ENCODE measurements at places on chromosomes 12 and 14. TPM values are rescaled to one million over a fixed set of nuclear protein-coding genes. Genes with fewer than 3 reads are reported as not detected.
A peak's percentile ranks its signal among the peaks of the same experiment; 100 is the strongest.

Gene POLE2
- 41.3 TPM for total RNA-seq

Gene CLEC7A
- total RNA-seq, result not detected

Gene SLCO1A2
- not detected for total RNA-seq

Gene ARHGAP9
- total RNA-seq, result 88.4 TPM

- DNase-seq, result no peak
Observed at GRCh38 chr14:74647678-74648461, 35.8 kb upstream of the LTBP2 start.

GRCh38 chr14:61872452-61872851 is 110.2 kb downstream of the SNAPC1 start:
- no peak for DNase-seq

- peak; percentile 71 for DNase-seq
Observed at GRCh38 chr14:75301666-75302325, 23.2 kb downstream of the FOS start.

DNA sequence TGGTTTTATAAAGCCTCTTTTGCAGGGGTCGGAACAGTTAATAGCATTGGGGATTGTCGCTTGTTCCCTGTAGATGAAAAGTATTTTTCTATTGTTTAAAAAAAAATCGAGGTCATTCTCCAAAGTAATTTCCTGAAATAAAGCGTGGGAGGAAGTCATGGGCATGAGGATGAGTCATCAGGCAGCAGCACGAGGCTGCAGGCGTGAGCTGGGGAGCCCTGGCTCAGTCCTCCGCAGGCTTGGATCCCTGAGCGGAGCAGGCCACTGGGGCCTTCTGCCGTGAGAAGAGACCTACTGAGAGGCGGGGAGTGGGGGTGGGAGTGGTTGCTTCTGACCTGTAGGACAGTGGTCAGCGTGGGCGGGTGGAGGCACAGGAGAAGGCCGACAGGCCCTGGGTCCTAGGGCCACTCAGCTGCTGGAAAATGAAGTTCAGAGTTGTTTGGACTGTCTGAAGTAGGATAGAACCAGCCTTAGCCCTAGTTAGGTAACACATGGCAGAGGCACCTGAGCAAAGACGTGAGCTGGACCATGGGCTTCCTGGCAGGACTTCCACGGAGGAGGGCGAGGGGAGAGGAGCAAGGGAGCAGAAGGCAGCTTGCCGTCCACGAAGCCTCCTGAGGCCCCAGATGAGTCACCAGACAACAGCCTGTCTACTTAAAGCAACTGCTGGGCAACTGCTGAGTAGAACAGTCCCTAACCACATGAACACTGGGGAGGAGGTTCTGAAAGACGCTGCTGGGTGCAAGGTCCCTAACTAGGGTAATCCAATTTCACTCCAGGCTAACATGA is 21.1 kb upstream of the LGALS3 start:
- DNase-seq, result peak; percentile 70

GRCh38 chr14:102194856-102195255 is 55.2 kb downstream of the WDR20 start:
- no peak for DNase-seq

DNA sequence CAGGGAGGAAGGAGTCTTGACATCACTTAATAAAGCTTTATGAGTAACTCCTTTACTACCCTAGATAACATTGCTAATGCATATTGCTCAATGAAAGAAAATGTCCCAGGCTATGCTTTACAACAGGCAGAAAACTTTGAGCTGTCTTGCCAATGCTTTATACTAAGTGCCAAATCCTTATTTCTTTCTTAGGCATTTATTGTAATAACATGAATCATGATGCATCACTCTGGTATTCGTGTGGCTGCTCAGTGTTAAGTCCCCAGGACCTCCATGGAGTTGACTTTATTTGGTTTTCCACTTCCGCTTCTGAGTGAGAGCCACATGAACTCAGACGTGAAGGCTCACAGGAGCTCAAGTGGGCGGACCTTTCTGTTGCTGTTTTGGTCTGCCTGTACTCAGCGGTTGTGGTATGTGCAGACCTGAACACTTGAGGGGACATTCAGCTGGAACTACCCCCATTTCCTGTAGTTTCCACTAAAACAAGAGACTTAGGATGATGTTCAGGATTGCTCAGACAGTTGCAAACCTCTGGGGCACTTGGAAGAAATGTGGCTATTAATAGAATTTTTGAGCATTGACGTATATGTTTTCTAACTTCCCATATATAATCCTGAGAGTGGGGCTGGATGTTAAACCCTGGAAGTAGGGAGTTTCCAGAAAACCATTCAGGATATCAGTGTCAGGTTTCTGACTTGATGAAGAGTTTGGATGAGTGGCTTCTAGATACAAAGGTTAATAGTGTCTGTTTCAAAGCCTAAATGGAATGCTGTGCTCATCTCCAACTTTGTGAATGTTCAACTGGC is 258.6 kb downstream of the MSRB3 start:
- DNase-seq, result no peak

DNA sequence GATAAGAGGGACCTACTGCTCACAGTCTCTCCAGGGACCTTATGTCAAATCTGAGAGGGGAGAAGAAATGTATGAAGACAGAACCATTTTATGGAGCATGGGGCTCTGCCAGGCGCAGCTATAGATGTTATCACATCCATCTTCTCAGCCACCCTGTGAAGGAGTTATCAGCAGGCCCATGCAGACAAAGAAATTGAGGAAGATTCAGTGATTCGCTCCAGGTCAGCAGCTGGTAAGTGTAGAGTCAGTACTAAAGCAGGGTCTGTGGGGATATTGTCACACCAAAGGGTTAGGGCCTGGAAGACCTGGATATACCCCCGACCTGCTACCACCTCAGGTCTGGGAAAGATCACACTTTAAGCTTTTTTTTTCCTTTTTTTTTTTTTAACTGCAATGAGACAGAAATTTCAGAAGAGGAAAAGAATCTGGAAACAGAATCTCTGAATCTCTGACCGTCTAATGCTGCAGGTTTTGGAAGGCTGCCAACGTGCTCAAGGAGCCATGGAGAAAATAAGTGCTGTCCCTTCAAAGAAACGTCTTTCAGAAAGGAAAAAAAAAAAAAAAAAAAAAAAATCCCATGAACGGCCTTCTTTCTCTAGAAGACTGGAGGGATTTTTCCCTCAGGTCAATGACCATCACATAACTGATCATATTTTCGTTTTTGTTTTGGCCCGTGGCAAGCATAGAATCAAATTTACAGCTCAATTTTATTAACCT is 73.3 kb upstream of the PLEKHG7 start:
- DNase-seq, result no peak

GRCh38 chr12:119940897-119941296 is 48.1 kb upstream of the BICDL1 start:
- no peak for DNase-seq

- DNase-seq, result peak; percentile 13
Observed at GRCh38 chr14:78164226-78164853, 5.8 kb upstream of the NRXN3 start.

- DNase-seq, result peak; percentile 22
Observed at GRCh38 chr12:54749191-54749818, 101.1 kb upstream of the DCD start.

DNA sequence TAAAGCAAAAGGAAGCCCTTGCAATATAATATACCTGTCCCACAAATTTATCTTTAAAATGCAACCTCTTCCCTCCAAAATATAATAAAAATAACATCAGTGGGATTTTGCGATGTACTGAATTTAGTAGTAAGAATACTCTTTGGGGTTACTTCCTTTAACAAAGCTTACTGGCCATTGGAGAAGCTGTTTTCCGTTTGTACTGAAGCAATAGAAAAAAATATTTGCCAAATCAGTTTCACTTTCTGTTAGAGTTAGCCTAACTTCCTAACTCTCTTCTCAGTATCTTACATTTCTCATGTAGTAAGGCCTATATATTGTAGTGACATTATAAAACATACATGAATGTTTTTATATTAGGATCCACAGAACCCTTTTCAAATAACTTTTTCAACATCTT is 3.7 kb downstream of the MAX start:
- no peak for DNase-seq

- peak; percentile 14 for DNase-seq
Observed at GRCh38 chr12:4383304-4383865, 3.9 kb upstream of the FGF23 start.

GRCh38 chr14:26344596-26344995 is 253.2 kb downstream of the NOVA1 start:
- no peak for DNase-seq

DNA sequence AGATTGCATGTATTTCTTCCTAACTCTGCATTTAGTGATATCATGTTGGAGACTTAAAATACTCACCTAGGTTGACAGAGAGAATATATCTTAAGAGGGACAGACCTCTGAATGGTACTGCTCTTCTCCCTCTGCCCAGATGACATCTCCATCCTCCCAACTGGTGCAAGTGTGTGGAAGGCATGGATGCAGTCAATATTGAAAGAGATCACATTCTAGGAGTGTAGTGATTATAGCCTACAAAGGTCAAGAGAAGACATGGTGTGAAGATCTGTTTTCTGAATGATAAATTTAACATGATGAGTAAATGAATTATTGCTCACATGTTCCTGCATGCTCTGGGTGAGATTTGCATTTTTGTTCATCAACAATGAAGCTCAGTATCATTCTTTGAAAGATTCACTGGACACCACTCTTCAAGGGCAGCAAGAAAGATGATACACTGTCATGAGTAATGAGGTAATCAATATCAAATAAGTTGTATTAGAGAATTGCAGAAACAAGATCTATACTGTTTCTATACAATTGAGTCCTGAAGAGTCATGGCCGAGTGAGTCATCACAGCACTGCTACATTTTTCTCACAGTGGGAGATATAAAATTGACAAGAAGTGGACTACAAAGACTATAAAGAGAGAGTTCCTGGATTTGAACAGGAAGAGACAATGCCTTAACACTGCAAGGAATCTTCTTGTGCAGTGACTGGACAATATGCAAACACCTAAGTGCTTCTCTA is 183.3 kb upstream of the KRR1 start:
- no peak for DNase-seq

DNA sequence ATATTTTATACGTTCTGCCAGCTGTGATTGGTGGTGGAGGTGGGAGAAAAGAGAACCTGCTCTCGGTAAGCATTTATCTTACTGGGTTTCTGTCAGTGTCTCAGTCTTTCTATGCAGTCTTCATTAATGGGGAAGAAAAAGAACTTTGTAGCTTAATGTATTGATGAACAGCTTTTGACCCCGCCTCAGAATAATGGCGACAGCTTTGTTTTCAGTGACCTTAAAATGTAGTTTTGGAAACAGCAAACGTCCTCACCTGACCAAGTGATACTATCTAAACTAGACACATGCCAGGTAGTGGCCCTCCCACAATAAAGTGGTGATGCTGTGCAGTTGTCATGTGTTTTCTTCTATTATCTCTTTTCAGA is 1.4 kb downstream of the DACT1 start:
- DNase-seq, result no peak

DNA sequence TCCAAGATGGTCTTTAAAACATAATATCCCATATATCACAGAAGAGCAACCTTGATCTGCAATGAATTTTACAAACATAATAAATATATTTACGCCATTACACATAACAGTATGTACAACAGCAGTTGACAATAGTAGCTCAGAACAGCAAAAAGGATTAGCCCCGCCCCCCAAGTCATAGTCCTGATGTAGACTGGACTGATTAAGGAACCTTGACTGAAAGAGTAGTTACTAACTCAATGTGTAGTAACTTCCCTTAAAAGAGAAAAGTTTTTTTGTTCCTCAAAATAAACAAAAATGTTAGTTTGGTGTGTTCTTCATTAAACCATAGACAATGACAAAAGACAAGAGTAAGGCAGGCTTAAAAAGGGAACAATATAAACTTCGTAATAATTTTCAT is 44.5 kb downstream of the GTF2A1 start:
- DNase-seq, result no peak
